Stimulated activated CD8-positive, alpha-beta memory T cell treated with anti-CD3 and anti-CD28 coated beads, Interleukin-7, amount 100 ng/mL, for 24 hours (primary cell): ENCODE measurements at places on chromosomes 3 and 15.

DNA sequence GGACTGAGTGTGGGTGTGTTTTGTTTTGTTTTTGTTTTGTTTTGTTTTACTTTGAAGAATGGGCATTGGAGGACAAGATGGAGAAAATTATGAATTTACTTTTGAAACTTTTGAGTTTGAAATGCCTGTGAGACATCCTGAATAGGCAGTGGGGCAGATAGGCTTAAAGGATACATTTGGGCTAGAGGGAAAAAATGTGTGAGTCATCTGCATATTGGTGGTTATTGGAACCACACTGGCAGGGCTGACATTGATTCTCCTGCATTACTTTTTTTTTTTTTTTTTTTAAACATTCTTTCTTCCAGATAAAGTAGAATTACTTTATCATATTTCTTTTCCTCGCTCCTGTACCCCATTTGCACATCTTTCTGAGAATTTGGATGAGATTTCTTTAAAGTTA is 56.1 kb downstream of the CALML4 start:
- no peak for DNase-seq

DNA sequence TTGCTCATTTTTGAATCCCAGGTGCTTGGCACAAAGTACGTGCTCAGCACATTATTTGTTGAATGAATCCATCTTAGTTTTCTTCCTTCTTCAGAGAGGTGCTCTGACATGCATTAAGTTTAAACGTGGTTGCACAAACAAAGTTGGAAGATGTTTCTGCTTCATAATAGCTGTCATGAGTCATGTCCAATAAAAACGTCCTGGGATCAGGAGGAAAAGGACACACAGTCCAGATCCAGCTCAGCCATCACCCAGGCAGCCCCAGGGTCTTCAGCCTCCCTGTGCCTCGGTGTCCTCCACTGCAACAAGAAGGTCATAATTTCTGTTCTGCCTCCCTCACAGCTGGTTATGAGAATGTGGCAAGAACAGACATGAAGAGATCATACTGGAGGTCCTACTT is 55.4 kb downstream of the CCNL1 start:
- DNase-seq, result no peak

GRCh38 chr3:806006-806405 is 286.8 kb upstream of the CNTN6 start:
- no peak for DNase-seq

DNA sequence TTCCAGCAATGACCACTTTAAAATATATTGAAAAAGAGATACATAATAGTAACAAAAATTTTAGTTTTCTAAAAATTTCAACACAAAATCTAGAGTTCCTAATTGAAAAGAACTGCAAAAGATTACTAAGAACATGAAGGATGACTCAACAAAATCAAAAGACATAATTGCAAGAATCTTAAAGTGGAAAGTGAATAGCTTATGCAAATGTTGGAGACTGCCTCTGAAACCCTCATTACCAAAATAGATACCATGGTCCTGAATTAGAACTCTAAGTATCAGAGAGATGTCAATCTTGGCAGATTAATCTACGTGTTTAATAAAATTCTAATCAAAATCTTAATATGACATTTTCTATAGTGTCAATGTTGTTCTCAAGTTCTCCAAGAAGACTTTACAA is 60.7 kb upstream of the SGO1 start:
- DNase-seq, result no peak

DNA sequence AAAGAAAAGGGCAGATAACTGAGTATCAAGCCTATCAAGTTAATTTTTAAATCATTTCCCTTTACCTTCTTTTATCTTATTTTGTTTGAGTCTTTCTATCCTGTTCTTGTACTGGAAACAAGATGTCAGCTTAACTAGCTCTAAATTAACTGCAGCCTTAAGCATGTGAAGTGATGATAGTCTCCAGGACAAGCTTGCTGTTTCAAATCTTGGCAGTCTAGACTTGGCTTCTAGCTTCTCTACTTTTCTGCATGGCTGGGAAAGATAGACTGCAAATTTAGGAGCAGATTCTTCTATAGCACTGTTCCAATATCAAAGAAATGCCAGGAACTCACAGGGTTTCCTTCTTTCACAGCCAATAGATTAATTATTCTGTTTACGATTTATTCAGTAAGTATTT is 1034.4 kb downstream of the TUSC7 start:
- DNase-seq, result no peak
